Mononuclear cell (primary cell): ENCODE measurements at places on chromosomes 12 and 14. TPM values are rescaled to one million over a fixed set of nuclear protein-coding genes. Genes with fewer than 3 reads are reported as not detected.

Gene FLVCR2
- 5.8 TPM for total RNA-seq

Gene GLI1
- 0.10 TPM for total RNA-seq

Gene FOXA1
- 0.42 TPM for total RNA-seq

Gene TEDC1
- 19.9 TPM for total RNA-seq

Gene EML1
- total RNA-seq = under 0.01 TPM

Gene DLK1
- not detected for total RNA-seq

Gene NOS1
- not detected for total RNA-seq

Gene C12orf54
- not detected for total RNA-seq

Gene HOXC10
- total RNA-seq = not detected

Gene SLC25A21
- total RNA-seq = not detected

Gene TMEM229B
- total RNA-seq = 8.2 TPM

Gene XPOT
- 44.6 TPM for total RNA-seq

Gene ABCC9
- 0.10 TPM for total RNA-seq

Gene PLXNC1
- 40.4 TPM for total RNA-seq

Gene IL23A
- total RNA-seq = 23.5 TPM

Gene DUSP16
- total RNA-seq = 29.5 TPM

Gene LHX5
- total RNA-seq = not detected

Gene SLIRP
- total RNA-seq = 22.0 TPM

Gene KCNC2
- not detected for total RNA-seq

Gene RAD51AP1
- total RNA-seq = 1.0 TPM

Gene IKZF4
- 1.3 TPM for total RNA-seq

Gene MGST1
- total RNA-seq = 15.6 TPM

Gene ABHD12B
- not detected for total RNA-seq

Gene AICDA
- not detected for total RNA-seq

Gene LRRK2
- 21.3 TPM for total RNA-seq

Gene CDC42BPB
- total RNA-seq = 14.1 TPM

Gene CLEC7A
- total RNA-seq = 177 TPM

Gene RIMKLB
- total RNA-seq = 8.3 TPM
